H1 (cell line): ENCODE measurements at places on chromosomes 6 and 20. TPM values are rescaled to one million over a fixed set of nuclear protein-coding genes. Genes with fewer than 3 reads are reported as not detected.

GRCh38 chr6:18183766-18184165 is 28.5 kb downstream of the KDM1B start:
- DNase-seq, result no peak
- H3K4me3 ChIP-seq, result no peak overlapping the region
- no peaks in the 10 kb centered on the region for H3K27me3 ChIP-seq
- H3K36me3 ChIP-seq, result no peaks in the 10 kb centered on the region
- peaks cover 12% of the 10 kb centered on the region for H3K4me1 ChIP-seq

Gene RAB44
- not detected in 2 replicates for total RNA-seq

GRCh38 chr6:122726649-122727048 is 52.9 kb upstream of the FABP7 start:
- H3K27ac ChIP-seq, result no peak overlapping the region
- no peaks in the 10 kb centered on the region for H3K27me3 ChIP-seq
- no peak for DNase-seq
- no peaks in the 10 kb centered on the region for H3K4me1 ChIP-seq
- H3K4me3 ChIP-seq, result no peak overlapping the region

Gene OR2J3
- not detected in 2 replicates for total RNA-seq

DNA sequence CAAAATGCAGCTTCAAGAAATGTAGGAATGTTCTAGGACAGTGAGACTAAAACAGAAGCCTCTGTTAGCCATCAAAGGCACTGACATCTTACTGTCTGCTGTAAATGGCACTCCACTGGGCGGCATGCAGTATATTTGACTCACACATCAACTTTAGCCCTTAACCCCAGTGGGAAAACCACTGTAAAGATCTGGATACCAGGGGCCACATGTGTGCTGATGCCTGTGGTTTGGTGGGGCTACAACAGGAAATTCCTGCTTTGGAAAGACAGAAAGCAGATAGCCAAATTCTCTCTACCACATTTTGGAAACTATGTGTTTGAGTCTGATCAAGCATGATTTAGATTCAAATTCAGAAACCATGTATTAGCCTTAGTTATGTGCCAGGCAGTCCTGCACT is 4.3 kb downstream of the PFDN4 start:
- no peaks in the 10 kb centered on the region; the same call in 1 of the 2 replicates for H3K4me1 ChIP-seq
- H3K27me3 ChIP-seq, result no peaks in the 10 kb centered on the region
- DNase-seq, result no peak

- no peaks in the 10 kb centered on the region for H3K27me3 ChIP-seq
- peaks cover 9% of the 10 kb centered on the region; the same call in 1 of the 2 replicates for H3K36me3 ChIP-seq
- no peak for DNase-seq
- H3K4me3 ChIP-seq, result no peak overlapping the region
- no peak overlapping the region for H3K27ac ChIP-seq
- peaks cover 17% of the 10 kb centered on the region for H3K4me1 ChIP-seq
Observed at GRCh38 chr6:44258325-44258863, 1.1 kb upstream of the SLC35B2 start.

- H3K27ac ChIP-seq, result no peak overlapping the region
- no peaks in the 10 kb centered on the region for H3K36me3 ChIP-seq
- no peak overlapping the region for H3K4me3 ChIP-seq
- H3K27me3 ChIP-seq, result no peaks in the 10 kb centered on the region; the same call in 1 of the 2 replicates
- H3K4me1 ChIP-seq, result no peaks in the 10 kb centered on the region
- no peak for DNase-seq
Observed at GRCh38 chr6:35161266-35161665, 20.1 kb upstream of the TCP11 start.

Gene SLC12A5
- 5.9 and 7.3 TPM in 2 replicates for total RNA-seq

Gene SFT2D1
- 50.6 and 52.3 TPM in 2 replicates for total RNA-seq

DNA sequence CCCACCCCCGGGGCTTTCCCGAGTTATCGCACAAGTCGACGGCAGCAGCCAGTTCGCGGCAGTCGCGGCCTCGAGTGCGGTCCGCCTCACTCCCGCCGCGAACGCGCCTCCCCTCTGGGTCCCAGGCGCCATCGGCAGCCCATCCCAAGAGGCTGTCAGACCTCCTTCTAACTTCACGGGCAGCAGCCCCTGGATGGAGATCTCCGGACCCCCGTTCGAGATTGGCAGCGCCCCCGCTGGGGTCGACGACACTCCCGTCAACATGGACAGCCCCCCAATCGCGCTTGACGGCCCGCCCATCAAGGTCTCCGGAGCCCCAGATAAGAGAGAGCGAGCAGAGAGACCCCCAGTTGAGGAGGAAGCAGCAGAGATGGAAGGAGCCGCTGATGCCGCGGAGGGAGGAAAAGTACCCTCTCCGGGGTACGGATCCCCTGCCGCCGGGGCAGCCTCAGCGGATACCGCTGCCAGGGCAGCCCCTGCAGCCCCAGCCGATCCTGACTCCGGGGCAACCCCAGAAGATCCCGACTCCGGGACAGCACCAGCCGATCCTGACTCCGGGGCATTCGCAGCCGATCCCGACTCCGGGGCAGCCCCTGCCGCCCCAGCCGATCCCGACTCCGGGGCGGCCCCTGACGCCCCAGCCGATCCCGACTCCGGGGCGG is 1.6 kb downstream of the GNAS start:
- H3K4me1 ChIP-seq, result no peaks in the 10 kb centered on the region
- no peak overlapping the region for H3K27ac ChIP-seq
- peaks cover 48% of the 10 kb centered on the region for H3K27me3 ChIP-seq
- DNase-seq, result no peak
- no peaks in the 10 kb centered on the region for H3K36me3 ChIP-seq
- no peak overlapping the region for H3K4me3 ChIP-seq

DNA sequence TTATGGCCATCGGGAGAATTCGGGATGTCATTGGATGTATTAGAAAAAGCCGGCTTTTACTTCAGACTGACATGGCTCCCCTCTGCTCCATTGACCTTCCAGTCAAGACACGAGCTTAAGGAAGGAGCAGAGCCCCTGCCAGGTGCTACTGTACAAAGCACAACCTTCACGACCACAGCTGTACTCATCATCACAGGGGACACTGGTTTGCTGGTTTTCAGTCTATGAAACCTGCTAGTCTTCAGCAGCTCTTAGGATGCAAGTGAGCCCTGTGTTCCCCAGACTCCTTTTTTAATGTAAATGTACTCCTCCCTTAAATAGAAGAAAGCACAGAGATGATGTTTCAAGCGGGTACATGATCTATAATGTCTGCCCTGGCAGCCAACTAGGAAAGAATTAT is 1.9 kb upstream of the TRAPPC3L start:
- H3K4me1 ChIP-seq, result no peaks in the 10 kb centered on the region
- H3K36me3 ChIP-seq, result no peaks in the 10 kb centered on the region
- H3K27ac ChIP-seq, result no peak overlapping the region
- no peaks in the 10 kb centered on the region for H3K27me3 ChIP-seq
- H3K4me3 ChIP-seq, result no peak overlapping the region
- no peak for DNase-seq

DNA sequence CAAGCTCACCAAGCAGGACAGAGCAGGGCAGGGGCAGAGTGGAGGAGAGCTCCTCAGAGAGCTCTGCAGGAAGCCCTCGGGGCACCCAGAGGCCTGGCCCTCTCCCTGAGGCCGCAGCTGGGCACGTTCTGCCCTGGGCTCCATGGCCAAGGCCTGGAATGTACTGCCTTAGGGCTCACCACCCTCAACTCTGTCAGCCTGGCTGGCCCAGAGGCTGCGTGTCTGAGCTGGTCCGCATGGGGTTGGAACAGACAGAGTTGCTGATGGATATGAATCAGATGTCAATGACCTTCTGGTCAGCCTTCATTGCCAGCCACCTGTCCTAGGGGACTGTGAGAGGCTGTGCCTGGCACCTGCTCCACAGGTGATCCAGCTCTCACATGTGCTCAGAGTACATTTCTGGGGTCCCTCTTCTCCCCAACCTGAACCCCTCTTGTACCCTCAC is 33.2 kb upstream of the PCMTD2 start:
- H3K4me3 ChIP-seq, result no peak overlapping the region
- no peaks in the 10 kb centered on the region for H3K27me3 ChIP-seq
- no peaks in the 10 kb centered on the region for H3K36me3 ChIP-seq

Gene BPIFB2
- not detected in 2 replicates for total RNA-seq

Gene GSTA3
- total RNA-seq, result not detected in 2 replicates

- DNase-seq, result no peak
- H3K4me1 ChIP-seq, result peaks cover 9% of the 10 kb centered on the region
- peaks cover 52% of the 10 kb centered on the region for H3K36me3 ChIP-seq
Observed at GRCh38 chr6:44233567-44234100, 10.2 kb downstream of the SLC29A1 start.

Gene FGD2
- 0.19 and 0.32 TPM in 2 replicates for total RNA-seq

DNA sequence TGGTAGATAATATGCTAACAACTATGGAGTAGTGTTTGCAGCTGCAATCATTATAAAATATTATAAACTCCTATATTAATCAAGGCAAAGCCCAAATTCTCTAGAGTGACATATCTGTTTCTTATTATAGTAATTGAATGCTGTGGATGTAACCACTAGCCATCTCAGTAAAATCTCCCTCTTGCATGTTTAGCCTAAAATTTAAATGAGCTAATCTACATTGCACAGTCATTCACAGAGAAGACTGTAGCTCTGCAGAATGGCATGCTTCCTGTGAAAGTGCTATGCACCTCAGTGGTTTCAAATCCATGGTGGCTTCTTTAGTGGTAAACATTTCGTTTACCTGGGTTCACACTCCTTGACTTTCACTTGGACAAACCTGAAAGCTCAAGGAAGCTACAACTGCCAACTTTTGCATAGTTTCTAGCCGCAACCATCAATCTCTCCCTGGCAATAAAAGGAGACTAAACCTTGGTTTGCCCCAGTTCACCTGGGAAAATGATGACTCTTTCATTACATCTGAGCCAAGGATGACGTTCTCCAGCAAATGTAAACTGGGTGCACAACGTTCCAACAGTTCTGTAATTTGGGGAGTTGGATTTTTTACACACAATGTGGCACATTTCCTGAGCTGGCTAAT is 47.2 kb downstream of the FILIP1 start:
- no peak overlapping the region for H3K4me3 ChIP-seq
- no peaks in the 10 kb centered on the region for H3K27me3 ChIP-seq
- H3K27ac ChIP-seq, result no peak overlapping the region

DNA sequence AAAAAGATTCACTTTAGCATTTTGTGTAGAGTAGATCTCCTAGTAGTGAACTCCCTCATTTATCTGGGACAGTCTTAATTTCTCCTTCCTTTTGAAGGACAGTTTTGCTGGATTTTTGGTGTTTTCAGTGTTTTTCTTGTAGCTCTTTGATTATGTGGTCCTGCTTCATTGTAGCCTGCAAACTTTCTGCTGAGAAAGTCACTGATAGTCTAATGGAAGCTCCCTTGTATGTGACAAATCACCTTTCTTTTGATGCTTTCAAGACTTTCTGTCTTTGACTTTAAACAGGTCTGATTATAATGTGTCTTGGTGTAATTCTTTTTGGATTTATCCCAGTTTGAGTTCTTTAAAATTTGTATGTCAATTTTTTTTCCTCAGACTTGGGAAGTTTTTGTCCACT is 86.1 kb downstream of the FAM83B start:
- no peaks in the 10 kb centered on the region for H3K36me3 ChIP-seq
- H3K27me3 ChIP-seq, result no peaks in the 10 kb centered on the region
- no peak for DNase-seq
- no peak overlapping the region for H3K4me3 ChIP-seq
- no peaks in the 10 kb centered on the region for H3K4me1 ChIP-seq

GRCh38 chr6:7446619-7447325 is 57.2 kb downstream of the RIOK1 start:
- H3K4me3 ChIP-seq, result no peak overlapping the region
- no peaks in the 10 kb centered on the region for H3K27me3 ChIP-seq
- 0 out of 2 replicates have a peak, but pooled peaks cover 5% of the 10 kb centered on the region for H3K4me1 ChIP-seq

DNA sequence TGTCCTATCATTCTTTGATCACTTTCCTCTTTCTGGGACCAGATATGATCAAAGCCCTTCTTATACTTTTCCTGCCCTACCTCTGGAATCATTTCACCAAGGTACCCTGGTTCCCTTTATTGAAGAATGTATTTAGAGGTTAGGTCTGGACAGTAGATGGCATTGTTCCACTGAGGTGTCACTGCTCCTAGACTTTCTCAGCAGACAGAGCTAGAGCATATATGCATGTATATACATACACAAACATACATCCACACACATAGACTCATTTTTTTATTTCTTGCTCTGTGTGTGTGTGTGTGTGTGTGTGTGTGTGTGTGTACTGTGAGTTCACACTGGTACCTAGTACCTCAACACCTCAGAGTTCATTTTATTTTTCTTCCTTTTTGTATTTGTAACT is 40.9 kb downstream of the PTPRA start:
- H3K36me3 ChIP-seq, result no peaks in the 10 kb centered on the region
- no peaks in the 10 kb centered on the region for H3K4me1 ChIP-seq
- no peak for DNase-seq
- H3K27ac ChIP-seq, result no peak overlapping the region
- no peaks in the 10 kb centered on the region for H3K27me3 ChIP-seq
- no peak overlapping the region for H3K4me3 ChIP-seq

DNA sequence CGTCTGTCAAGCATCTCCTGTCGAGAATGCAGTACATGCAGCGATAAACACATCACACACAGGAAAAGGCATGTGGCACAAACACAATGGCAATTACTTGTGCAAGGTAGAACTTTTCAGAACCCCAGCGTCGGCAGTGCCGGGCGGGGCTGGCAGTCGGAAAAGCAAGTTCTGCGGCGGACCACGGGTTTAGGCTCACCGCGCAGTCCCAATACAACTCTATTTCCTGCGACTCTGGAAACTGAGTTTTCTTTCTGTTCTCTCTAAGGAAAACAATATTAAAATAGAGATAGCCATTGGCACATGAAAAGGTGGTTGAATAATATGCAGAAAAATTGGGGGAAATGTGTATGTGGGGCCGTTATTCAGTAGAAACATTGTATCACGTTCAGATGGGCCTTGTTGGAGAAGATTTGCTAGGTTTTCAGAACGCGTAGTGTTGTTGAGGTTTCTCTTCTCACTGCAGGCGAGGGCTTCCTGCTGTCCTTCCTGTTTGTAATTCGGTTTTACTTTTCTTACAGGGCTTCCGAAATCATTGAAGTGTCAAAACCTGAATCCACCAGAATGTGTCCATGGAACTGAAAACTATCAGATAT is 369.5 kb downstream of the THBS2 start:
- DNase-seq, result no peak
- no peaks in the 10 kb centered on the region for H3K36me3 ChIP-seq
- H3K27me3 ChIP-seq, result peaks cover 9% of the 10 kb centered on the region; the same call in 1 of the 2 replicates
- no peaks in the 10 kb centered on the region for H3K4me1 ChIP-seq
- no peak overlapping the region for H3K27ac ChIP-seq
- H3K4me3 ChIP-seq, result no peak overlapping the region

- H3K4me3 ChIP-seq, result no peak overlapping the region
- no peak overlapping the region for H3K27ac ChIP-seq
Observed at GRCh38 chr20:44714102-44714700, 968 bp upstream of the CCN5 start.

Gene MAS1
- total RNA-seq, result not detected in 2 replicates

DNA sequence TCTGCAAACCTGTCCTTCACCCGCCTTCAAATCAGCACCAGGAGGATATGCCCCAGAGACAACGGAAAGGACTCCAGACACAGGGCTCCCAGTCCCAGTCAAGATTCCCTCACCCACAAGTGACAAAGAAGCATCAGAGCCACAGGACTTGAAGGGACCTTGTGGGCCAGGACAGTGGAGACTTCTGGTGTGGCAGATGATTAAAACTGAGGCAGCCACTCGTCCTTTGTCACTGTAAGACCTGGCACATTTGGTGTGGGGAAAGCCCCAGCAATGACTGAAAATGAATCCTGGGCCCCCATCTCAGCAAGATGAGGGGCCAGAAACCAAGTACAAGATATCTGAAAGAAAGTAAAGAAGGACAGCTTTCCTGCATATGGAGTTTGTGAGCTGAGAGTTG is 15.6 kb upstream of the GMPR start:
- no peak for DNase-seq
- H3K4me1 ChIP-seq, result no peaks in the 10 kb centered on the region
- H3K27ac ChIP-seq, result no peak overlapping the region
- H3K36me3 ChIP-seq, result no peaks in the 10 kb centered on the region
- H3K4me3 ChIP-seq, result no peak overlapping the region
